Activated CD4-positive, alpha-beta T cell treated with anti-CD3 and anti-CD28 coated beads, Interleukin-10, Interleukin-2, amounts not matched to agents 100 ng/mL and 50 ng/mL, durations not matched to agents 16 hours and 8 hours (primary cell): ENCODE measurements at places on chromosomes 7 and 10.

DNA sequence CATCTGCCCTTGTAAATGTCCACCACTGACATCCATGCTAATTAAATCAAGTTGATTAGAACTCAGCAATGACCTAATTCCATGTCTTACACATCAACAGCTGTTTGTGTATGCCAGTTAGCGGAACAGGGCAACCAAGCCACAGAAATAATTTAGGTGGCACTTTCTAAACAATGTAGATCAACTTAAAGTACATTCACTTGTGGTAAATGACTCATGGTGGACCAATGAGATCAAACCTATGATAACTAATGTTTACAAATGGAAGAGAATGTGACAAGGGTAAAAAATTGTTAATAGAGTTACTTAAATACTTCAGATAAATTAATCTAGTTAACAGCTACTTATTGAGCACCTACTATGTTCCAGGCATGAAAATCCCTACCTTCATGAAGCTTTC, 63.1 kb upstream of the ICA1 start:
- no peak for DNase-seq

- DNase-seq = peak; percentile 20
Measured at GRCh38 chr10:70493660-70494234, 15.2 kb downstream of the PALD1 start.

DNA sequence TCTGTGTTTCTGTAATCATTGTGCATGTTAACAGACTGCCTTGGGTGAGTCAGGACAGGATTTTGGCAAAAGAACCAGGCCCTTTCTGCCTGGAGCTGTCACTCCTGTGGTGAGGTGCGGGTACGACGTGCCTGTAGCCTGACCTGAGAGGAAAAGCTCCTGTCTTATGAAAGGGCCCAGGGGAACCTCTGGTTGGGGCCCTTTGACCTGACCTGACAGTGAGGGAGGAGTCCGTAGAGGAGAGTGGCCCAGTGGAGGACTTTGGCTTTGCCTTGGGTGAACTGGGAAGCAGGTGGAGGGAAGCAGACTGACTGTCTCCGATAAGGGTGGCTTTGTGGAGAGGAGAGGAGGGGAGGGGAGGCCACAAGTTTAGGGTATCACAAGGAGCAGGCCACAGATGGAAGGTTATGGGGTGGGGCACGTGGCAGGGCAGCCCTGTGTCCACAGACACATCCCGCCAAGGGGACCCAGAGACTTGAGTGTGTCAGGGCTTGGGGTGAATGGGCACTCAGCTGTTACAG, 6.9 kb downstream of the PFKP start:
- no peak for DNase-seq

- no peak for DNase-seq
Measured at GRCh38 chr10:74746813-74747212, 79.6 kb upstream of the KAT6B start.

GRCh38 chr7:101626069-101626671, 2.9 kb downstream of the MYL10 start:
- no peak for DNase-seq

DNA sequence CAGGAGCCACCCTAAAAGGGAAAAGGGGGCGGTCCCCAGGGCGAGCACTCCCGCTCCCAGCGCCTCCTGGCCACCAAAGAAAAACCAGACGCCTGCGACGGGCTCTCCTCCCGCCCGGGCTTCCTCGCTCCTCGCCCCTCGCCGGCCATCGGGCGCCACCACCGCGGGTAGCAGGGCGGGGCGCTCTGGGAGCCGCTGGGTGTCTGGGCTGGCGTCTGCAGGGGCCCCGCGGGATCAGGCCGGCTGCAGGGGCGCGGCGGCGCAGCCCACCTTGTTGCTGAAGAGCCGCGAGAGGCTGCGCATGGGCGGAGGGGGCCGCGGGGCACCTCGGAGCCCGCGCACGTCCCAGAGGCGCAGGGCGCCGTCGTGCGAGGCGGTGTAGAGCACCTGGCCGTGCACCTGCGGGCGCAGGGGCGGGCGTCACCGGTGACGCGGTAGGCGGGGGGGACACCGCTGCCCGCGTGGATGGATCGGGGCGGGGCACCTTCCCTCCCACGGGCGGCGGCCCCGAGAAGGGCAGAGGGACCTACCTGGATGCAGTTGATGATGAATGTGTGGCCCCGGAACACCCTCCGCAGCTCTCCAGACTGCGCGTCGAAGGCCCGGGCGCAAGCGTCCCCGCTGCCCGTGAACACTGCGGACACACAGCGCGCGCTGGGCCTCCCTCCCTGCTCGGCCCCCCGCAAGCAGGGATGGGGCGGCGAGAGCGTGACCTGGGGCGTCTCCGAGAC, 28.3 kb downstream of the WDR86 start:
- no peak for DNase-seq

- peak; percentile 67 for DNase-seq
Measured at GRCh38 chr10:46228563-46229071, 58.2 kb upstream of the ANTXRL start.

DNA sequence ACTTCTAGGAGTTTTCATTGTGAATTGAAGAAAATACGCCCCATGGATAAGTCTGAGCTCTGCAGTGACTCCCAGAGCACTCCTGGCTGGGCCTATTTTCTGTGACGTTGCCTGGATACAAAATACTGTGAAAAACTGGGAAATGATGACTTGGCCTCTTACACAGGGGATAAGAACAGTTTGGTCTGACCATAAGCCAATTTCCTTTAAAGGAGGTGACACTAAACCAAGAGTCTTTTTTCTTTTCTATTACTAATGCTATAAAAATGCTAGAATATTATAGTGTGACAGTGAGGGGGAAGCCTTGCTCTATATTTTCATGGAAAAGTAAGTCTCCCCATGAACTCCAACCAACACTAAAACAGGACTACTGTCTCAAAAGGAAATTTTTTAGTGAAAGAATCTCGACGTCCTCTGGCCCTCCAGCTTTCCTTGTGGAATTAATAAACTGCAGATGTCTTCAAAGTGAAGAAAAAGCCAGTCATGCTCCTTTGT, 45.5 kb downstream of the MYOF start:
- no peak for DNase-seq

DNA sequence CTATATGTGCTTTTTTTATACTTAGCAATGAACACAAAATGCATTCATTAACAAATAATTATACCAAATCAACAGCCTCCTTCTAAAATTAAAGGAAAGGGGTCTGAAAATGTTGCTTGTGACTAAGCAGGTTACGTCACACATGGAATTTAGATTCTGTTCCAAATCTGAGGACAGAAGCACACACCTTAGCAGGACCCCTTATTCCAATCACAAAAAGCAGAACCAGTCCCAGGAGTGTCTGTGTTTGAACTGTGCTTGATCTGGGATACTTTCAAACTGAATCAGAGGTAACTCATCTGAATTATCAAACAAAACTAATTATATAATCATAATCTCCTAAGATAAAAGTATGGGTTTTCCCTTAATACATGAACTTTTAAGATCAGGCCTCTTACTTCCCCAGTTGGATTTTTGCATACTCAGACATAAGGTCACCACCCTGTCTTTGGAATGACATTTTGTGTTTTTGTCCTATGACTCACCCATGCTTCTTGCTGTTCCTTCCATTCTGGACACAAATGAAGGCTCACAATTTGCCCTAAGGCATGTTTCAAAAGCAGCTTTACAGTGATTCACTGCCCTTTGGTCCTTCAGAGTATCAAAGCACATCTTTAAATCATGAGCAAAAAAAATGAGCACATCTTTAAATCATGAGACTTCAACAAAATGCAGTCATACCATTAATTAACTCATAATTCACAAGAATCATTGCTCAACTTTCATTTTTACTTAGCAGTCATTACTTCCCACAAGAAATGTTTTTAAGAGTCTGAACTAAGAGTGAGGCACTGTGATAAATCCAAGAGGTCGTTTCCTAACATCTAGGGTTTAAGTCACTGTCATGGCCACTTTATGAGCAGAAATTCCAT, 35.5 kb downstream of the SEMA3C start:
- DNase-seq = no peak

- no peak for DNase-seq
Measured at GRCh38 chr7:51007551-51008505, 225.1 kb upstream of the GRB10 start.

DNA sequence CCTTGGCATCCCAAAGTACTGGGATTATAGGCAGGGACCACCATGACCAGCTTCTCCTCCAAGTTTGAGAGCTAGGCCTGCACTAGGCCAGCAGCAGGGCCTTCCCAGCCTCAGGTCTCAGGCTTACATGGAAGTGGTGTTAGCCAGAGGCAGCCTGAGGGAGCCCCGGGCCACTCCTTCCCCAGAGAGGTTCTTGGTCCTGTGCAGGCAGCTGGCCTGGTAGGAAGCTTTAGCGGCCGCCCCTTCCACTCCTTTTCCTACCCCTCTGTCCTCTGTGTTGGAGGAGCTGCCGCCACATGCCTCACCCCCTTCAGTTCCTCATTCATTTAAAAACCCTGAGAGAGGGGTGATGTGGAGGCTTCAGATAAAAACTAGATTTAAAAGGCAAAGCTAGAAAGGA, 40.3 kb downstream of the TSPAN15 start:
- DNase-seq = no peak

DNA sequence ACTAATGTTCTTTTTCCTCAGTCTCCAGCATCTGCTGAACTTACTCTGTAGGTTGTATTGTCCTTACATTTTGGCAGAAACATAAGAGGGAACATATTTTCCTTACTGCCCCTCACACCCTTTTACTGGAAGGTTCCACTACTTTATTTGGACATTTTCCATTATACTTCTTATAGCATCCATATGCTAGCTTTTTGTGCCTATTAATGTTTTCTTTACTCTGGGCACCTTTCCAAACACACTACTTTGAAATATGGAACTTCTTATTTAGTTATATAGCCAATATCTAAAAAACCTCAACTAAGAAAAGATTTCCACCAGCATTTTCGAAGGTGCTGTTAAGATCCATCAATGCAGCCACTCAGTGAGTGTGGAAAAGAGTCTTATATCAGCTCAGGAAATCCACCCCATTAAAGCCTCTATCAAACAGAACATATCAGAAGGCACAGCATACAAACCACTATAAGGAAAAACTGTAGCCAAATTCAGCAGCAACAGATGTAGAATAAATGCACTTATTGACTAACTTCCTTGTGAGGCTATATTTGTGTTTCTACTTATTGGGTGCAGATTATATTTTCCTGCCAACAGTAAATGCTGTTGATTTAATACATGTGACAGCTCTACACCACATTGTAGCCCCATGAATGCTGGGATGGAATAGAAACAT, 272.5 kb upstream of the SEMA3E start:
- no peak for DNase-seq

GRCh38 chr10:104139221-104139620, 17.2 kb downstream of the SFR1 start:
- DNase-seq = no peak

GRCh38 chr10:99976886-99977665, 32.7 kb downstream of the DNMBP start:
- no peak for DNase-seq

GRCh38 chr7:47581804-47582763, at the start of gene TNS3:
TNS3 (minus strand) TSS chr7:47582111; CDS start chr7:47439636, 142,475 bp downstream.
- DNase-seq = no peak

DNA sequence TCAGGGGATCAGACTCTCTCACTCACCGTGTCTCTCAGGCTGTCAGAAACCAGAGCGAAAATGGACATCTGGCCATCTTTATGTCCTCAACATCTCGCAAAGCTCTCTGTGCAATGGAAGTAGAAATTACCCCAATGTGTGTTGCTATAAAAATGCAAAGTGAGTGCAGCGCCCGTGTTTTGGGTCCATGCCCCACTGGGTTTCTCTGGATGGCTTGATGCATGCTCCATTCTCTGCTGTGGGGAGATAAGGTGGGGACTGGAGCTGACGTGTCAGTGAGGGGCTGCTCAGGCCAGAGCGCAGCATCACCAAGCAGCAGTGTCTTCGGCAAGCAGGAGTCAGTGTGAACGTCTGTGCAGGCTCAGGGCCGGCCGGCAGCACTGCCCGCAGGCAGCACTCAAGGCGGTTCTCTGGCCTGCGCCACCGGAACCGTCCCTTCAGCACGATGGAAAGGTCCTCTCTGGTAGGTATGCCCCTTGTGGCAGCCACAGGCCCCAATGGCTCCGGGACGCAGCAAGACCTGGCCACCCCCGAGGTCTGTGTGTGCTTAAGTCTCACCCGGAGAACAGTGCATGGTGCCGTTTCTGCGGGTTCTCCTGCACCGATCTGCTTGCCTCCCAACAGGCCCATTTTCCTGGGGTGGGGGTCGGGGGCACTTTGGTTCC, 30.2 kb downstream of the WDR86 start:
- no peak for DNase-seq
